ENCODE measurements at places on chromosomes 16 and 17. TPM values are rescaled to one million over a fixed set of nuclear protein-coding genes. Genes with fewer than 3 reads are reported as not detected.

DNA sequence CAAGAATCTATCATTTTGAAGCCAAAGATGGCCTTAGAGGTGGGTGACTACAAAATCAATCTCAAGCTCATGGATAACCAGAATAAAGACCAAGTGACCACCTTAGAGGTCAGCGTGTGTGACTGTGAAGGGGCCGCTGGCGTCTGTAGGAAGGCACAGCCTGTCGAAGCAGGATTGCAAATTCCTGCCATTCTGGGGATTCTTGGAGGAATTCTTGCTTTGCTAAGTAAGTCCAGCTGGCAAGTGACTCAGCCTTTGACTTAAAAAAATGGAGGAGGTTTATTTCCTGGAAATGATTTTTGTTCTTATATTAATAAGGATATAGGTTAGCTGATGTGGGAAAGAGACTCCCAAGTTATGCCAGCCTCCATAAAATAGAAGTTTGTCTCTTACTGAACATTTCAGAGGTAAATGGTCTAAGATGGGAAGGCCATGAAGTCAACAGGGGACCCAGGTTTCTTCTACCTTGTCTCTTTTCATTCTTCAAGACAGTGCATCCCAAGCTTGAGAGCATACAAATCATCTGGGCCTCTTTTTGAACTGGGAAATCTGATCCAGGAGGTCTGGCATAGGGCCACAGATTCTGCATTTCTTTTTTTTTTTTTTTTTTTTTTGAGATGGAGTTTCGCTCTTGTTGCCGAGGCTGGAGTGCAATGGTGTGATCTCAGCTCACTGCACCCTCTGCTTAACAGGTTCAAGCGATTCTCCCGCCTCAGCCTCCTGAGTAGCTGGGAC lies 19.8 kb upstream of the TANGO6 start:
- DNase-seq: no peak

PDILT gene
- total RNA-seq: not detected

PAGR1 gene
- total RNA-seq: 29.2 TPM

DNA sequence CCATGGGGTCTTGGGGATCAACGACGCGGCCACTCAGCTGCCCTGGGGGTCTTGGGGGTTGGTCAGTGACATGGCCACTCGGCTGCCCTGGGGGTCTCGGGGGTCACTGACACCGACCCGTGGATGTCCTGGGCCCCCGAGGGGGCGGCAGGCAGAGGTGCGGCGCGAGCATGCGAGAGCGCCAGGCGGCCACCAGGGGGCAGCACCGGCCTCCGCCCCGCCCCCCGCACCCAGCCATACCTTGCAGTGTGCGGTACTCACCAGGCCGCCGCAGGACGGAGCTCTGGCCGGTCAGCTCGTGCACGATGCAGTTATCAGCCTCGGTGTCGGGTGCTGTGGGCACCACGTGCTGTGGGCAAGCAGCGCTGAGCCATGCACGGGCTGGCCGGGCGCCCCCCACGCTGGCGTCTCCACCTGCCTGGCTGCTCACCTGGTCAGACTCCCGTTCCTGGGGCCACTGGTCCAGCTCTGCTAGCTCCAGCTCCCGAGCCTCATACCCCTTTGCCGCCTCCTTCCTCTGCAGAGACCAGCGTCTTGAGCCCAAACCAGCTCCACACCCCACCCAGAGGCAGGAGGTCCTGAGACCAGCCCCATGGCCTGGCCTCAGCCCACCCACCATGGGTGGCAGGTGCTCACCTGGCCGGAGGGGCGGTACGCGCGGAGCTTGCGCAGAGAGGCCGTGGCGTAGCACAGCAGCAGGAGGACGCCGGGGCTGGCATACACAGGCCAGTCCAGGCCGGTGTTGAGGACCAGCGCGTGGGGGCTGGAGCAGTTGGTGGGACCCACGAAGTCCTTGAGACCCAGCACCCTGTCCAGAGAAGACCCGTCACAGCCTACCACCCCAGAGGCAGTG lies 31.2 kb downstream of the CTU2 start:
- peak; percentile 67 for DNase-seq

- DNase-seq: no peak
Observed at GRCh38 chr17:65121916-65122806, 15.0 kb upstream of the RGS9 start.

TSPAN10 gene
- total RNA-seq: 0.22 TPM

DNA sequence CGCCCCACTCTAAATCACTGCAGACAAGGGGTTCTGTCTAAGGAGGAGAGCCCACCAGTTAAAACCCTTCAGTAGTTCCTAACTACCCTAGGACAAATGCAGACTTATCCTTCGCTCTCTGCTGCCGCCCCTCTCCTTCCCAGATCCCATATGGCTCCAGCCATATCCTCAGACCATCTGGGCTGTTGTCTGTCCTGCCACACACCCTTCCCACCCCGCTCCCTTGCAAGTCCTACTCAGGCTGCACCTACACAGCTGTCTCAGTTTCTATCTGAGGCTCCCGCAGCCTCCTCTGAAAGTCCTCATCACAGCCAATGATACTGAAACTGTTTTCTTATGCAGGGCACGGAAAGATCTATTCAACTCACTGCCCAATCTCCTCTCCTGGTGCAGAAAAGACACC lies 720 bp upstream of the BCKDK start:
- DNase-seq: no peak

DNA sequence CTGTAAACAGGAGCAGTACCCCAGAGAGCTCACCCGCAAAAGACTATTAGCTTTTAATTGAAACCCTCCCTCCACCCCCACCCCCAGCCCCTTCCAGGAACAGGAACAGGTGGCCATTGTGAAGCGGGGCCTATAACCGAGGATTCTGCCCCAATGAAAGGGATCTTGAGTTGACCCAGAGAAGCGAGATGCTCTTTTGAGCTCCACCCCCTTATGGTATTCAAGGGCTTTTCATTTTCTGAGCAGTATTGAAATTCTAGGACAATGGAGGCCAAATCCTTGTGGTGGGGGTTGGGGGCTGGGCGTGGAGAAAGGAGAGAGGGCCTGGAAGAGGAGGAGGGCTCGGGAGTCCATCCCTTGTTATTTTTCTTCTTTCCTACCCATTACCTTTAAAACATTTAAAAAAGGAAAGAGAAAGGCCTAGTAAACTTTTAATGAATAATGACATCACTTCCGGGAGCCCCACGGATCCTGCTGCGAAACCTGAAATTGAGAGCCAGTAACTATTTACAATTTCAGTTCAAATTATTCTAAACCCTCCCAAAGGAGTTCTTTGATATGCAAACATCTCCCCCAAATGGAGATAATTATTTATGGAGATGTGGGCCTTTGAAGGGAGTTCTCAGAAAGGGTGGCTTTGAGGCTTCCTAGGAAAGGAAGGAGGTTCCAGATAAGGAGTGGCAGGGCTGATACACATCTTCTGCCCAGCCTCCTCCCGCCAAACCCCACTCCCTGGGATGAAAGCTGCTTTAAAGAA lies 30.5 kb downstream of the HS3ST3B1 start:
- DNase-seq: no peak

CEP95 gene
- total RNA-seq: 6.5 TPM

DNA sequence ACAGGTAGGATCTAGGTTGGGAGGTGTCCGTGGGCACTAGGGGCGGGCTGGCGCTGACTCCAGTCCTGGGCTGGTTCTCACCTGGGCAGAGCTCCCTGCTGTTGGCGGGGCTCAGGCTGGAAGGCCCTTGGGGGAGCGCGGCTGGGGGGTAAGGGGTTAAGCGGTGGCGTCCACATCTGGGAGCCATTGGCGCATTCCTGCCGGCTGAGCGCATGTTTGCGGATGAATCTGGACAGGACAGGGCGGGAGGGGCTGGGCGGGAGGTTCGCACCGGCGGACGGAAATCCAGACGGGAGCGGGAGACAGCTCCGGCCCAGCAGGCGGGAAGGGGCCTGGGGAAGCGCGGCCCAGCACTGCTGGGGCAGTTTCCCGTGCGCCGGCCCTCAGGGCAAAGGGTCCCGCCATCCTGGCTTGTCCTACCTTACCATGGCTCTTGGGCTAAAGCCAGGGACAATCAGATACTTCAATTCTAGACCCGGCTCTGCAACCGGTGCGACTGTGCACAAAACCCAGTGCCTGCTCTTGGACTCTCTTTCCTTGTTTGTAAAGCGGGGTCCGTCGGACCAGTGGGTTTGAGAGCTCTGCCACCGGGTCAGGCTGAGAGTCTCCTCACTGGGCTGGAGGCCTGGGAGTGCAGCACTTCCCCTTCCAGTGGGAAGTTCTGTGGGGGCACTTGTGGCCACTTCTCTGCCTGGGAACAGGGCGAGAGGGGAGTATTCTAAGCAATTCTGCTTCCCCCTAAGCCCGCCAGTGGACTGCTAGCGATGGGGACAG lies 7.8 kb downstream of the RARA start:
- peak; percentile 62 for DNase-seq

TRPV3 gene
- 1.7 TPM for total RNA-seq

DNA sequence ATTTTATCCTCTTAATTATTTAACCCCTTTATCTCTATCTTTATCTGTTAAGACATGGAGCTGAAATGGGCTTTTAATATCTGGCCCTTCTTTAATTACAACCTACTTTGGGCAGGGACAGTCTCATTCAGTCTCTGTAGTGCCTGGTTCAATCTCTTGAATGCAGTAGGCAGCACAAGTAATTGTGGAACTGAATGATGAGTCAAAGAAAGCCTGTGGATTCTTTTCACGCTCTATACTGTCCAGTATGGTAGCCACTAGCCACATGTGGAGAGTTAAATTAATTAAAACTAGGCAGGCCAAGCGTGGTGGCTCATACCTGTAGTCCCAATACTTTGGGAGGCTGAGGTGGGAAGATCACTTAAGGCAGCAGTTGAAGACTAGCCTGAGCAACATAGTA lies 9.3 kb downstream of the BPTF start:
- DNase-seq: no peak

G6PC1 gene
- total RNA-seq: not detected

DNA sequence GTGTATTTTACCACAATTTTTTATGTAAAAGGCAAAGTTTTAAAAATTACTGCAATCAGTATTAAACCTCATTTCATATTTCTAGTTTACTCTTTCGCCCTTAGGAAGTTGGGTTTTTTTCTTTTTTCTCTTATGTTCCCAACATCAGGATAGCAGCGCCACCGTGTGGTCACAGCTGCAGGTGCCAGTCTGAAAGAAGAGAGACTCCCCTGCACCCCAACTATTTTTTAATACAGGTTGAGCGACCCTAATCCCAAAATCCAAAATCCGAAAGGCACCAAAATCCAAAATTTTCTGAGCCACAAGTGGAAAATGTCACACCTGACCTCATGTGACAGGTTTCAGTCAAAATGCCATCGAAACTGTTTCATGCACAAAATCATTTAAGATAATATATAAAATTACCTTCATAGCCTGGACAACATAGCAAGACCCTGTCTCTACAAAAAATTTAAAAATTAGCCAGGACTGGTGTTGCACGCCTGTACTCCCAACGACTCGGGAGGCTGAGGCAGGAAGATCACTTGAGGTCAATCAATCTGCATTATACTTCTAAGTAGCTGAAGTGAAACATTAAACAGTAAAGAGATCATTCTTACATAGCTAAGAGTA lies 21.8 kb upstream of the ASGR2 start:
- peak; percentile 38 for DNase-seq

DNA sequence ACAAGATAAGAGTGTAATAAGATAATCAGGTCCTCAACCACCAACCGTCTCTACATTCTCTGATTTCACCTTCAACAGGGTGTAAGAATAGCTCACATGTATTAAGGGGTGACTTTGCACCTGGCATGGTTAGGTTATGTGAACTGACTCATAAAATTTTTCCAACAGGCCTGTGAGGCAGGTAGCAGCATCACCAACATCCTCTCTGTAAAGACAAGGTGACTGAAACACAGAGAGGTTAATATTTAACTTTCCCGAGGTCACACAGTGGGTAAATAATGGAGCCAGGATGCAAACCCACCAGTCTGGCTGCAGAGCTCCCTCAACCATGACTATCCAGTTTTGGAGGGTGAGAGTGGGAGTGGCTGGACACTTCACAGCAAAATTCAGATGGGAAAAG lies 317.2 kb downstream of the C16orf95 start:
- DNase-seq: no peak

DNA sequence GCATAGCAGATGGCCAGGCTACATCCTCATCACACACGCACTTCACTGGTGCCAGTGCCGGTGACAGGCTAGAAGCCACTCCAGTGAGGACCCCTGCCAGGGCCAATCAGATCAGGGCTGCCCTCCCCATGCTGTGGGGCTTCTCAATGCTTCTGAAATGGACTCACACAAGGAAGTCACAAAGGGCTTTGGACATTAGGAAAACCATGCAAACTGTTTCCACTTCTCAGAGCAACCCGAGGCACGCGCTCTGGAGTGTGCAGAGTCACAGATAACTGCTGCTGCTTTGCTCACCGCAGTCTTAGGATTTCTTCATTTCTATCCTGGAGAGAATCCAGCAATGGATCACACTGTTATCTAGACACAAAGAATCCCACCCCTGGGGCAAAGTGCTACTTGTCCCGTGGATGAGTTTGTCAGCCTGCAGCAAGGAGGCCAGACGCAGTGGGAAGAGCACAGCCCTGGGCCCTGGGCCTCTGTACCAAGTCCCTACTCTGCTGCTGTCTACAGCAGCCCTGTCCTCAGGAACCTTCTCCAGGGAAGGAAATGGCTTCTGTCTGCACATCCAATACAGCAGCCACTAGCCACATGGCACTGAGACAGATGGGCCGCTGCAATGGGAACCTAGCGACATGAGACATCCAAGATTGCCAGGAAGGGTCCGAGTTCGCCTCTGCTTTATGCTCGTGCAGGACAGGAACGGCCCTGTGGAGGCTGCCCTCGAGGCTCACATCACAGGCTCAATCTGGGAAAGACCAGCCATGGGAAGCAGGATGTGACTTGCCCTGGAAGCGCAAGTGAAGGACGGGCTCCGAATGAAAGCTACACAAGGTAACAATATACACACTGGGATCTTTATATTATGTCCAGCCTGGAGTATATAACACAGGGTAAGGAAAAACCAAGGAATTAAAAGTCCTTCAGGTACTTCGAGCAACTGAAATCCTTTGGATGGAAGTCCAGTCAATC lies 169.3 kb downstream of the ZFHX3 start:
- DNase-seq: no peak

SHCBP1 gene
- 1.3 TPM for total RNA-seq

DNA sequence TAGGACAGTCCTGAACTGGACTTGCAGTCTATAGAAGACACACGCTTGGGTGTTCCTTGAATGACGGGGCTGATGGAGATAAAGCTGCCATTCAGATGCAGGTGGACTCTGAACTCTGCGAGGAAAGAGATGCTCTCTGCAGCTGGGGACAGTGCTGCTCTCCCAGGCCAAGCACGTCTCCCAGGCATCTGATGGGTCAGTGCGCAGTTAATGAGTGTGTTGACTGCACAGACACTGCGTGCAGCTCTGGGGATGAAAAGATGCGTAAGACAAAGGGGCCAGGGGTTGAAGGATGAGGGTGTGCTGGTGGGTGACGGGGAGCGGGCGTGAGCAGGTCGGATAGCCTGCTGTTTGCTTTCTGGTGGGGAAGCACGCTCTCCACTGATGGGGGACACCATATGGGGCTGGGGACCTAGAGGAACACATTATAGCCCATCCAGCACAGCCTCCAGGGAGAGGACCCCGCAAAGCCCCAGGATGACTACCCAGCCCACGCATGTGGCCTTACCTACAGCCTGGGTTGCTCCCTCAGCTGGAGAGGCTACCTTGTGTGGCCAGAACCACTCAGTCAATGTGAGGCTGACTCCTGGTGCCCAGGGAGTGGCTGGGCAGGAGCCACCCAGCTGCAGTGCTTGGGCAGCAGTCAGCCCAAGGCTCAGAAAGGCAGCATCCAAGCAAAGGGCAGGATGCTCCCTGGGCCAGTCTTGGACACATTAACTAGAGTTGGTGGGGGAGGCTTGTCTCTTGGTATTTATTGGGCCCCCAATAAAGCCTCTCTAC lies 246.3 kb downstream of the RBFOX3 start:
- DNase-seq: no peak

- DNase-seq: no peak
Observed at GRCh38 chr16:85333337-85333736, 221.1 kb upstream of the CIBAR2 start.

CA7 gene
- total RNA-seq: not detected
